CD4-positive, alpha-beta memory T cell (primary cell): ENCODE measurements at places on chromosomes 1 and 21.

- peaks cover 15% of the 10 kb centered on the region for H3K4me1 ChIP-seq
- no peak overlapping the region for H3K4me3 ChIP-seq
- no peaks in the 10 kb centered on the region for H3K36me3 ChIP-seq
- no peak for DNase-seq
- H3K27ac ChIP-seq: no peak overlapping the region
- no peaks in the 10 kb centered on the region for H3K27me3 ChIP-seq
Observed at GRCh38 chr1:212241501-212241900, 43.7 kb upstream of the PPP2R5A start.

GRCh38 chr1:116033322-116033721, 57.0 kb downstream of the SLC22A15 start:
- no peak overlapping the region for H3K27ac ChIP-seq
- H3K4me1 ChIP-seq: no peaks in the 10 kb centered on the region
- no peak for DNase-seq
- no peaks in the 10 kb centered on the region for H3K36me3 ChIP-seq
- H3K27me3 ChIP-seq: no peaks in the 10 kb centered on the region

DNA sequence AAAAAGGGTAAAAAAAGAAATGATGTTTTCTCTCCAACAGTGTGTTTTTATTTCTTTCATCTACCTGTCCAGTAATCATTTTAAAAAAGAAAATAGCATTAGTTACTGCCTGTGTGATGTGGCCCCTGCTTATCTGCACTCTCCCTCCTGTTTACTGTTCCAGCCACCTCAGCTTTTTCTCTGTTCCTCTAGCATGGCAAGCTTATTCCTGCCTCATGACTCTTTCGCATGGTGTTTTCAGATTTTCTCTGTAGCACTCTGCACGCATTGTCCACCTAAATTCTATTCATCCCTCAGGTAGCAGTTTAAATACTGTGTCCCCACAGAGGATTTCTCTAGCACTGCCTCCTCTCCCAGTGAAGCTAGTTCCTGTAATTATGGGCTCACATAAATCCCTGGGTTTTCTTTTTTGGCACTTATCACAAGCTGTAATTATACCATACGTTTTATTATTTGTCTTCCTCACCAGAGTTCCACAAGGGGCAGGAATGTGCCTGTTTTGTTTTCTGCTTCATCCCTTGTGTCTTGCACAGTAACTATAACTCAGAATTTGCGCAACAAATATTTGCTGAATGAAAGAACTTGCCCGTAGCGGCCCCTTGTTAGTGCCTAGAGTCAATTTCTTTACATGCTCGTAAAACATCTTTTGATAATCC, 51.4 kb upstream of the LRIG2 start:
- H3K36me3 ChIP-seq: no peaks in the 10 kb centered on the region
- no peaks in the 10 kb centered on the region for H3K4me1 ChIP-seq
- no peaks in the 10 kb centered on the region for H3K27me3 ChIP-seq
- H3K27ac ChIP-seq: no peak overlapping the region

DNA sequence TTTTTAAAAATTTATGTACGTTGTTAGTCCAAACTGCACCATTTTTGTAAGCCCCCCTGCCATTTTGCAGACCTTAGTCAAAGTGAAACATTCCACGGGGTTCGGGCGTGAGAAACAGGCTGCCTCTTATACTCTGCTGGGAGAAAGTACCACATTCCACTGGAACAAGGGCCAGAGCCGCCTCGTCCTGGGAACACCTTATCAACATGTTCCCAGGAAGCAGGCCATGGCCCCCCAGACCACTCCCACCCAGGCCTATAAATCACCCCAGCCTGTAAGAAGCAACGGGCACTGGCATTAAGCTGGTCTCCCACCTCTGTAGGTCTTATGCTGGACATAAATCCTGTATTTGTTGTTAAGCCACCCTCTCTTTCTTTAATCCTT, 854 bp upstream of the ZRANB2 start:
- H3K27me3 ChIP-seq: no peaks in the 10 kb centered on the region
- peak overlapping the region; percentile 95 for H3K27ac ChIP-seq
- H3K36me3 ChIP-seq: peaks cover 14% of the 10 kb centered on the region
- peak; percentile 21 for DNase-seq
- H3K4me1 ChIP-seq: peaks cover 29% of the 10 kb centered on the region

- DNase-seq: no peak
- H3K27me3 ChIP-seq: no peaks in the 10 kb centered on the region
- H3K4me1 ChIP-seq: no peaks in the 10 kb centered on the region
- H3K27ac ChIP-seq: no peak overlapping the region
- H3K4me3 ChIP-seq: no peak overlapping the region
Observed at GRCh38 chr1:103144681-103145080, 36.4 kb upstream of the COL11A1 start.

DNA sequence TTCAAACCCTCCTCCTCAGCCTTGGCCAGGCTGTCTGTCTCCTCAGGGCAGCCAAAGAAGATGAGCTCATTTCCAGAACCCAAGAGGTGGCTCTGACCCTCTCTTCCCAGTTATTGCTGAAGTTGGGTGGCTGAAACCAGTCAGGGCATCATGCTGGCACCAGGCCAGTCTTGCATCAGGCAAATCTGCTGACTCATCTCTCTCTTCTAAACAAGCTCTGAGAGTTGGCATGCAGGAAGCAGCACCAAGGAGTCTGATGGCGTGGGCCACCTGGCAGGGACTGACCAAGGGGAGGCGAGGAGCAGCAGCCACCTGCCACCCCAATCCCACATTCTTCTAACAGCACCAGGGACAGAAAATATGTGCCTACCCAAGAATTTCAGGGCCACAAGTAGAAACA, 104.8 kb upstream of the ATP1A1 start:
- H3K27ac ChIP-seq: no peak overlapping the region
- no peaks in the 10 kb centered on the region for H3K27me3 ChIP-seq
- no peaks in the 10 kb centered on the region for H3K36me3 ChIP-seq
- no peak for DNase-seq

GRCh38 chr21:32356874-32357395, 35.9 kb downstream of the URB1 start:
- peaks cover 82% of the 10 kb centered on the region for H3K36me3 ChIP-seq
- H3K27ac ChIP-seq: no peak overlapping the region
- H3K4me3 ChIP-seq: no peak overlapping the region
- no peak for DNase-seq
- no peaks in the 10 kb centered on the region for H3K4me1 ChIP-seq

DNA sequence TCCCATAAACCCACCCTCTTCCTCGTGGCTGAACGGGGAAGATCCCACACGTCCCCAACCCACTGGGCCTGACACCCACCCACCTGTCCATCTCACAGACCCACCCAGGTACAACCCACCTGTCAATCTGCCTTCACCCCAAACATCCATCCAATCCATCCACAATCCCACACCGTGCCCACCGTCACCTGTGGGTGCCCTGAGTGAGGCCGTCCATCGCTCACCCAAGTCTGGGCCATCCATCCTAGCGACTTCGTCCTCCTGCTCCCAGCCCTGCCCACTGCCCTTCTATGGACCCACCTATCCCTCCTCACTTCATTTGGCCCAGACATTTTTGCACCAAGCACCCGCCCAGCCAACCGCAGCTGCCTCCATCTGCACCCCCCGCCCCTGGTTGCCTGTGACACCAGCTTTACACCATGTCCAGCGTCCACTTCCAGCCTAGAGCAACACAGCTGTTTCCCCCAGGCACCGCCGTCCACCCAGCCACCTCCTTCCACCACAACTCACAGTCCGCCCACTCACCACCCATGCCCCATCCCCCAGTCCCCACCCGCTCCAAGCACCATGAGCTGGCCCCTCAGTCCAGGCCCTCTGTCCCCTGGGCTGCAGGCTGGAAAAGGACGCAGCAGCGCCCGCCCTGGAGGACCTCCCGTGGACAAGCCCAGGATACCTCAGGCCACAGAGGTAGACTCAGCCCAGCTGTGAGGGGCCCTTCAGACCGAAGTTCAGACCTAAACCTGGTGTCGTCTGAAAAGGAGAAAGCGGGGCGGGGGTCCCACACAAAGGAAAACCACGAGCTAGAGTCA, 7.7 kb downstream of the TTLL10 start:
- H3K27ac ChIP-seq: no peak overlapping the region
- H3K4me3 ChIP-seq: no peak overlapping the region
- no peak for DNase-seq
- H3K27me3 ChIP-seq: no peaks in the 10 kb centered on the region
- no peaks in the 10 kb centered on the region for H3K36me3 ChIP-seq

DNA sequence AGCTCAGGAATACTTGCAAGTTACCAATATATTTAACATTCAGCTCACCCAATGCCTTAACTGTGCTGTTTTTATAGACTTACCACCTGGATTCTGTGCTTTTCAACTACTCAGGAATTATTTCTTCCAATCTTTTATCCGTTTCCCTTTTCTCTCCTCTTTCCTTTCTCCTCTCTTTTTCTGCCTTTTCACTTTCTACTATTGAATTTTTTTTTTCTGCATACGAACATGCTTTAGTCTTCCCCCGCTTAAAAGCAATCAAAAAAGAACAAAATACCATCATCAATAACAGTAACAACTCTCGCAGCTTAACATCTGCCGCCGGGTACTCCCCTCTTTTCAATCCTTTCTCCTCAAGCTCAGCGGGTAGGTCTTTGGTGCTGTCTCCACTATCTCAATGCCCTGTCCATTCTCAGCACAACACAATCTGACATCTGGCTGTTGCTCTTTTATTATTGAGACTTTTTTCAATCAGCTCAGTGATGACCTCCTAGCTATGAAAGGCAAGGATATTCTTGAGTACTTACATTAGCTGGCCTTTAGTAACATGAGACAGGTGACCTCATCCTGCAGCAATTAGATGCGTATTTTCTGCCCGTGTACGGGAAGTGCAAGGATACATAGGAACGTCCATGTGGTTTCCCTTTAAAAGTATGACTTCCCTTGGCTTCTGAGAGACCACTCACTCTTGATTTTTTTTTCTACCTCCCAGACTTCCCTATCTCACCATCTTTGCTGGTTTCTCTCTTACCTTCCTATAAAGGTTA, 40.2 kb upstream of the SIPA1L2 start:
- H3K27me3 ChIP-seq: no peaks in the 10 kb centered on the region
- no peak overlapping the region for H3K4me3 ChIP-seq
- H3K36me3 ChIP-seq: no peaks in the 10 kb centered on the region
- peaks cover 5% of the 10 kb centered on the region for H3K4me1 ChIP-seq
- DNase-seq: no peak

DNA sequence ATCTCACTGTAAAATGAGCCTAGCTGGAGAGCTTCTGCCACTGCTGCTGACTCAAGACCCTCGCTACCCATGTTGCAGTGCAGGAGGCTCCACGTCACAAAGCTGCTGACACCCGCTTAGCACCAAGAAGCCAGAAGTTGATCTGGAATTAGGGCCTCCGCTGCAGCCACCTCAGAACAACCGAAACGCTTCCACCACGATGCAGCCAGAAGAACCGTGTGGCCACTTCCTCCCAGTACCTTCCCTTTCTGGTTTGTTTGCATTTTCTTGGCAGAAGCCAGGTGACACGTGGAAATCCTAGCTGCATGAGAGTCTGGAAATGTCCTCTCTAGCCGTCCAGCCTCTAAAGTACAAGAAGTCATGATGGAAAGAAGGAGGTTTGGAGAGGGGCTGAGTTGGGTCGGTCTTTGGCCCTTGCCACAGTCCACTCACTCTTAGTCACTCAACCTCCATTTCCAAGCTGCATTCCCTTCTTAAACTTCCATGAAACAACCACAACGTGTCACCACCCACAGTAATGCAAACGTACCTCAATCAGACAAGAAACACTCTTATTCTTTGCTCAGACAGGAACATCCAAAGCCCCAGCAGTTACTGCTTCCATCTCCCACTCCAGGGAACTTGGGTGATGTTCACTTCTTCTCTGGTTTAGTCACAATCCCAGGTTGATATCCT, 10.0 kb upstream of the CDA start:
- H3K27ac ChIP-seq: no peak overlapping the region
- H3K4me1 ChIP-seq: no peaks in the 10 kb centered on the region
- no peaks in the 10 kb centered on the region for H3K27me3 ChIP-seq

DNA sequence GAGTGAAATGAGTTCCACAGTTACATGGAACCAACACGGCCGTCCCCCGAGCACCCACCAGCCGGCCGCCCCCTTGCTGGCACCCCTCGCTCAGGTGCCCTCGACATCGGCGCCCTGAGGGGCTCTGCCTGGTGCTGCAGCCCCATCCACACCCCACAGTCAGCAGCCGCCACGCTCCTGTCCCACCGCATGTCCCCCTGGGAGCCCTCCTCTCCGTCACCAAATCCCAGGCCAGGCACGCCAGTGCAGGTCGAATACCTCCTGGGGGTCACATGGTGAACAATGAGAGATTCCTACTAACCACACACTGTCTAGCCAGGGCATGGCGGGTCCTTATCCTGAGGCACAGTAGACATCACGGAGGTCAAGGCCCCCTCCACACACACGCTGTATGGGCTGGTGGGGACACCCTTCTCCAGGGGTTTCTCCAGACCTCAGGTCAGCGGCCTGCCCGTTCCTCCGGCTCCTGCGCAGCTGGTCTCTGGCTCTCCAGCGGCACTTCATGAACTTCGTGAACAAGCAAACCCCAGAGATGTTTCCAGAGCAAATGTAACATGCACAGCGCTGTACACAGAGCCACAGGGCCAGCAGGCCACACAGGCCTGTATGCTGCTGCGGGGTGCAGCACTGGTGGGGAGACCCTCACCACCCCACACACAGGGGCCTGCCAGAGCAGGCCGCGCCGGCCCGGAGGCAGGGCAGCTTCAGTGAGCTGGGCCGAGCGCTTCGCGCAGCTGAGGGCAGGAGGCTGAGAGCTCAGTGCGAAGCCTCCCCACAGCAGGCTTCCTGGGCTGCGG, 21.8 kb downstream of the POFUT2 start:
- peaks cover 38% of the 10 kb centered on the region for H3K36me3 ChIP-seq
- no peak overlapping the region for H3K4me3 ChIP-seq
- H3K27ac ChIP-seq: peak overlapping the region; percentile 23
- peaks cover 21% of the 10 kb centered on the region for H3K4me1 ChIP-seq

DNA sequence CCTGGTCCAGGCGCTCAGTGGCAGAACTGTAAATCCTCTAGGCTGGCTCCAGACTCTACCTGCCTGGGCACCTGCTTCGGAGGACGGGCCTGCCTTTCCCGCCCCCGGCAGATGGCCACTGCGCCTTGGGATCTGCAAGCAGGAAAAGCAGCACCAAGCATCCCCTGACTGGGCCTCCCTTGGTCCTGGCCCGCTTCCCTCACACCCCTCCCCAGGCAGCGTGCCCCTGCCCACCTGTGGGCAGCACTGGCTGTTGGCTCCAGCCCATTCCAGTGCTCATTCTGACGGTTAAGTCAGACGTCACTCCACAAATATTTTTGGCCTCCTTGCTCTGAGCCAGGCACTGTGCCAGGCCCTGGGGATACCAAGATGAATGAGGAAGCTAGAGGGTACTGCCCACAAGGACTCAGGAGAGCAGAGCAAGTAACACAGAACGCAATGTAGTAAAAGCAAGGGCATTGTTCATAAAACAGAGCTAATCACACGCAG, 22.0 kb upstream of the BLACAT1 start:
- H3K4me1 ChIP-seq: peaks cover 29% of the 10 kb centered on the region
- no peak overlapping the region for H3K27ac ChIP-seq
- no peak overlapping the region for H3K4me3 ChIP-seq
- no peaks in the 10 kb centered on the region for H3K36me3 ChIP-seq
